ENCODE measurements at places on chromosomes 2 and 18.
A peak's percentile ranks its signal among the peaks of the same experiment; 100 is the strongest.

DNA sequence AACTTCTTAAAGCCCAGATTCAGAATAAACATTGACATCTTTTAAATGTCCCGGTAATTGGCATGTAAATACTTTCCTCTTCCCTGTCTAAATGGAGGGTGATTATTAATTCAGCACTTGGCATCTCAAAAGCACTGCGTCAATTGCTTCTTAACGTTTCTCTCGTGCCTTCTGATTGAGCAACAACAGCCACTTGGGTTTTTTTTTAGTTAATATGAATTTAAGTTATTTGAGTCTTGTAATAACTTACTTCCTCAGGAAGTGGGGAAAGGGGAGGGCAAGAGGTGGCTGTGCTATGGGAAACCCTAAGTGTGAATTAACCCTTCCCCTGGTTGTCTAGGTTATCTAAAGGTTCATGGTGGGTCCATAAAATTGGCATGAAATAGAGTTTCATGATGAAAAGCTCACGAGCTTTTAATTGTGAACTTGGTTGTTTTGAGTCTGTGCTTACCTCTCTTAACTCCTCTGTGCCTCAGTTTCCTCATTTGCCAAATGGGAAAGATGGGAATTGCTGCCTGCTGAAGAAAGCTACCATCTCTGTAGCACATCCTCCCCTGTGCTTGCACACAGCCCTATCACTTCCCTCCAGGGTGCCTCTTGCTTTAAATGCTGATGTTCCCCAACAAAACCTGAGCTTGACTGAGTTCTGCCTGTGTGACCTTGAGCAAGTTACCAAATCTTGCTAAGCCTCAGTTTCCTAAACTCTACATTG is 126.3 kb upstream of the BCL2L11 start:
- no peak for DNase-seq

DNA sequence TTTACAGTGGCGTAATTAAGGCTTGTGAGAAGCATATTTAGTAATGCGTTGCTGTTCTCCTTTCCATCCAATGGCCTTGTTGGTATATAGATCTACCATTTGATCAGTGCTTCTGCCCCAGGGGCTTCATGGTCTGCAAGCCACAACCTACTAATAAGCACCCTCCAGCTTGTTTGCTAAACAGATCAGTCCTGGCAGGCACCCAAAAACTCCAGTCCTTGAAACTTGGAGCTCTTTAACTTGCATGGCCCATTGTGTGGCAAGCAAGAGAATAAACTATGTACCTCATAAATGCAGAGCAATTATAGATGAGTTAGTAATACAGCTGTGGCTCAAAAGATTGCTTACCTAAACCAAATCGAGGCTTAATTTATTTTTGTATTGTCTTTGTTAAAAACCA is 158.5 kb downstream of the FTCDNL1 start:
- DNase-seq = no peak

DNA sequence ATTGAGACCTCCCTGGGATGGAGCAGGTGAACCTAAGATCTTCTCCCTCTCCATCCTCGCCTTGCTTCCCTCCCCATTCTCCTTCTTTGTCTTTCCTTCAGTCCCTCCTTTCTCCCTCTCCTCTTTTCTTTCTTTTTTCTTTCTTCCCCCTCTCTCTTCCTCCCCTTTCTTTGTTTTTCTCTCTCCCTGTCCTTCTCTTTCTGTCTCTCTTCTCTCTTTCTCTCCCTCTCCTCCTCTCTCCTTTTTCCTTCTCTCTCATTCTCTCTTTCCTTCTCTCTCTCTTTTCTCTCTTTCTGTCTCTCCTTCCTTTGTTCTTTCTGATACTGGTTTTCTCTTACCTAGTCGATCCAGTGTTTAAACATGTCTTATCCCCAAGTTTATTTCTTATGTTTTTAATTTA is 10.7 kb downstream of the MREG start:
- DNase-seq = no peak

DNA sequence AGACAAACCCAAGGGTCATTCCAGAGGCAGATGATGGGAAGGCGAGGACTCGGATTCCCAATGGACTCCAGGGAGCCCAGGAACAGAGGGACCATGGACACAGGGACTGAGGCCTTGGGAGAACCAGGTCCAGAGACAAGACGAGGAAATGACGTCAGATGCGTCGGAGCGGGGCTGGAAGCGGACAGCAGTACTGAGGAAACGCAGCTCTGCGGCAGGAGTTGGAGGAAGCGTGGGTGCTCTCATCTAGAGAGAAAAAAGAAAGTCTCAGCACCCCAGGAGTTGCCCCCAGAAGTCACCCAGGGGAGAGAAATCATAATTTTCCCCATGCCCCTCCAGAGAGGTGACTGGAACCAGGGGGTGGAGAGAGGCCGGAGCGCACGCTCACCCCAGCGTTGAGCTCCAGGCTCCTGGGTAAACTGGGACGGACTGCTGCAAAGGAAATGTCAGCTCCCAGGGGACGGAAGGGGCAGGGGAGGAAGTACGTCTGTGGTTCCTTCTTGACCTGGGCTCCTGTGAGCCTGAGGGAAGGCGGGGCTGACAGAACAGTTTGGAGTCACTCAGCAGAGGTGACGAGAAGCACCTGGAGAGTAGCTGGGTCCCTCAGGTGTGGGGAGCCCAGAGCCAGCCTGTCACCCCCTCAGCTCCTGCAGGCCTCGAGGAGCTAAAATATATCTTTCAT is 44.7 kb downstream of the CMPK2 start:
- no peak for DNase-seq

- DNase-seq = no peak
These were observed 47.6 kb upstream of the IL1R1 start for GRCh38 chr2:102094917-102095316.

DNA sequence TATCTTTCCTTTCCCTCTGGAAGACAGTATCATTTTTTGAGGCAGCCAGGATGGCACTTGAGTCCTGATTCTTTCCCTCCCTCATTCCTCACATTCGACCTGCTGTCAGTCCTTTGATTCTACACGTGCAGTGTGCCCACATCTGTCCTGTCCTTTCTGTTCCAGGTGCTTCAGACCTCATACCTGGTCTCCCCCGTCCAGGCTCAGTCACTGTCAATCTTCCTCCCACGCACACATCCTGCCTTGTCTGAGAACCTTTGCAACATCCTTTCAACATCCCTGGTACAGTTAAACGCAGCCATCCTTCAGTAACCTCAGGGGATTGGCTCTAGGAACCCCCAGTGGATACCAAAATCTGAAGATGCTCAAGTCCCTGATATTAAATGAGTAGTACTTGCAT is 10.1 kb downstream of the BCL2 start:
- no peak for DNase-seq

DNA sequence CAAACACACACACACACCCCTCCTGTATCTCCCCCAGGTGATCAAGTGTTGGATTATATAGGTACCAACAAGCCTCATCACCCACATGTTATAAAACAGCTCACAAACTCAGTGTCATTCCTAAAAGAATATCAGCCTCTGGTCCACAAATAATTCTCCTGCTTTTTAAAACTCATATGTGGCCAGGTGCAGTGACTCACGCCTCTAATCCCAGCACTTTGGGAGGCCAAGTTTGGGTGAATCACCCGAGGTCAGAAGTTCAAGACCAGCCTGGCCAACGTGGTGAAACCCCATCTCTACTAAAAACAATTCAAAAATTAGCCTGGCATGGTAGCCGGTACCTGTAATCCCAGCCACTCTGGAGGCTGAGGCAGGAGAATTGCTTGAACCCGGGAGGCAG is 87.8 kb downstream of the LRATD1 start:
- no peak for DNase-seq

GRCh38 chr2:128777196-128778035 is 458.7 kb upstream of the HS6ST1 start:
- DNase-seq = no peak

GRCh38 chr2:2657121-2657962 is 326.3 kb upstream of the MYT1L start:
- DNase-seq = no peak

- no peak for DNase-seq
These were observed 223.6 kb upstream of the AGAP1 start for GRCh38 chr2:235270291-235270690.

GRCh38 chr2:155653176-155653575 is 679.3 kb downstream of the NR4A2 start:
- no peak for DNase-seq

DNA sequence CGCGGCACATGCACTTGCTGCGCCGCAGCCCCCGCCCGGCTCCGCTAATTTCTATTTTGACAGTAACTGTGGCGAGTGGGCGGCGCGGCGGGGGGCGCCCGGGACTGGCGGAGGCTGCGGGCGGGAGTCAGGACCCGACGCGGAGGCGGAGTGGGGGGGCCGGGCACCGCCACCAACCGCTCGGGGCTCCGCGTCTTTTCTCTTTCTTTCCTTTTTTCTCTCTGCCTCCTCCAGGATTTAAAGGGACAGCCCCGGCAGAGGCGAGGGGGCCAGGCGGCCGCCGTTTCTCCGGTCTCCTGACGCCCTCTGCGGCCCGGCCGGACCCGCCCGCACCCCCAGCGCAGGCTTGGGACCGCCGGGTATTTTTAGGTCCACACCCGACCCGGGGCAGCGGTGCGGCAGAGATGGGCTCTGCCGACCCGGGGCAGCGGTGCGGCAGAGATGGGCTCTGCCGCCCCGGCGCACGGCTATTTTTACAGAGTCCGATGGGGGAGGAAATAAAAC is 460 bp upstream of the ZBTB7C start:
- peak; percentile 80 for DNase-seq

DNA sequence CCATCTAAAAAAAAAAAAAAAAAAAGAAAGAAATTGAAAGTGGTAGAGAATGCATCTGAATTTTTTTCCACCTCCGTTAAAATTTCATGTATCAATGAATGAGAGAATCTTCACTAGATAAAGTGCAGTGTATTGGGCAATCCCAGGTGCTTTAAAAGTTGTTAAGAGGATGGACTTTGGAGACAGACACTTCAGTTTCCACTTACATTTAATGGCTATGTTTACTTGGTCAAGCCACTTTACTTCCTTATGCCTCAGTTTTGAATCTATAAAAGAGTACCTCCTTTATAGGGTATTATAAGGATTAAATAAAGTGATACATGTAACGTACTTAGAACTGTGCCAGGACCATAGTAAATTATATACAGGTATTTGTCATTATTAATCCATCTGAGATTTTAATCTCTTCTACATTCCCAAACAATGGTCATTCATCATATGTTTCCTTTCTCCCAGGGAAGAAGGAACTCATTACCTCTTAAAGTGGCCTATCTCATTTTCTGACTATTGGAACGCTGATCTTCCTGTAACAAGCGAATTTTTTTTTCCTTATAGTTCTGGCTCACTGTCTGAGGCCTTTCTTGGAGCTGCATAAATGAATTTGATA is 29.1 kb upstream of the TANK start:
- DNase-seq = no peak

DNA sequence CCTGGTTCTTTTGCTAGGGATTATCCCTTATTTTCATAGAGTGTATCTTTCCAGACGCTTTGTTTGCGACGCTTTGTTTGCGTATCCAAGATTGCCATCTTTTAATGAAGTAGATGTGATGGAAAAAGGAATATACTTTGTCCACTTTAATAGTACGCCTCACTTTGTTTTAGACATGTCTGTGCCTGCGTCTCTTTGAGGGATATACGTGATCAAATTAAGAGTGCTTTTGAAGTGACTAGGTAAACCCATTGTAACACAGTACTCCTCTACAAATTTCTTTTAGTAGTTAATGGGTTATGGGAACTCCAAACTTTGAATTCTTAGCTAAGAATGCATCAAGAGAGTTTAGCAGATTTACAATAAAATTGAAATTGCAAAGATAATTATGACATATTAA is 27.9 kb downstream of the ACSL3 start:
- DNase-seq = no peak

DNA sequence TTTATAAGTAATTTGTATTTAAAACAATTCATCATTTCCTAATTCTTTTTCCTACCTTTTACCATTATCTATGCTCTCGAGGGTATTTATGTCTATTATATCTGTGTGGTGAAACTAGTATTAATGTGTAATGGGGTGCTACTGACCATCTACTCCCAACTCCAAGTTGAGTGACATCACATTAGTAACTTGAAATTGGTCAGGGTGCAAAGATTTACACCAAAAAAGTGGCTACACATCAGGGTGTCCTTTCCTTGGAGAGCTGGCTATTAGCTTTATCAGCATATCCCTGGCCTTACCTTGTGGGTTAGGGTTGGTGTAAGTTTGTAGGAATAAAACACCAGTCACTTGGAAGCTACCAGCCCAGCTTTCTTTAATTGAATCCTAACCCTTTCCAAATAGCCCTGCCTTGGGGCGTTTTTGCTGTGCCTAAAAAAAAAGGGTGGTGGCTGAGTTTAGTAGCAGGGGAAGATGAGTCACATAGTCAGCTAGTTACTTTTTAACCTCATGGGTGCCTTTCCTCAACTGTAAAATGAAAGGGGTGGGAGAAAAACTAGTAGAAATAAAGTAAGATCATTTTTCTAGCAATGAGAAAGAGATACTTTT is 14.0 kb downstream of the ANXA4 start:
- DNase-seq = no peak

GRCh38 chr2:172097557-172098131 is 5.1 kb downstream of the DLX2 start:
- DNase-seq = no peak

- DNase-seq = no peak
These were observed 43.4 kb upstream of the TNFRSF11A start for GRCh38 chr18:62281684-62282083.

GRCh38 chr18:55762424-55762823 is 174.4 kb upstream of the TCF4 start:
- DNase-seq = no peak

DNA sequence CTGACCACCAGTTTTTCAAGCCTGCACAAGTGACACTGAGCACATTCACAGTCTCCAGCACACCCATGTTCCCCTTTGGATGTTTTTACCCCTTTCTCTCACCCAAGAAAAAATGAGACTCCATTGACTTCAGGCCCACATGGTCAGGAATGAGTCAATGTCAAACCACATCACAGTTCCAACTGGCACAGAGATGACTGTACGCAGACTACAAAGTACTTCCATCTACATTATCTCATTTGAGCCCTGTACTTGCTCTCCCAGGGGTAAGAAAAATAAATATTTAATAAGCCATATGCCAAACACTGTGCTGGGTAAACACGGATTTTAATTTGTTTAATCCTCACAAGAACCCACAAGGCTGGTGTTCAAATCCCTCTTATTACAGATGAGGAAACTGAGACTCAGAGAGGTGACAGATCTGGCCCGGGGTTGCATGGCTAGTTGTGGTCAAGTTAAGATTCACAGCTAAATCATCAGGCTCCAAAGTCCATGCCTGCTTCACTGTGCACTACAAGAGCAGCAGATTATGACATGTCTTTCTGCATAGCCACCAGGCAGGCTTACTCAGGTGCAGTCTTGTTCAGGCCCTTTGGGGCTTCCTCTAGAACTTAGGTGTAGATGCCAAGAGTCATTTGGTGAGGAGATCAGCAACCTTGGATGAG is 106.1 kb downstream of the TXNL1 start:
- DNase-seq = no peak

- peak; percentile 87 for DNase-seq
These were observed 76.1 kb downstream of the MBP start for GRCh38 chr18:77056344-77057005.

DNA sequence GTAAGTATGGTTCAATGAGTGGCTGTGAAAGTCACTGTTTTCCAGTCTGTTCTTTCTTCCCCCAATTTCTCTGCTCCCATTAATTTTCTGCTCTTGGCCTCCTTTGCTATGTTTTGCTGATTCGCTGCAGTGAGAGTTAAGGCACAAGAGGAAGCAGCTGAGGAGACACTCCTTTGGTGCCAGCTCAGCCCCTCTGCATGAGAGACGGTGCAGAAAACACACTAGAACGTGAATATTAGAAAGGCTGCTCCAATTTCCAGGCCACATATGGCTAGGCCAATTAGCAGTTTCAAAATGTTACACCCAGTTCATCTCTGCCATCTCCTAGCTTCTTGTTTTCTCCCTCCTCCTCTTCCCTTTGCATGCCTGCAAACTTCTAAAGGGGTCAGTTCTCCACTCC is 38.9 kb downstream of the AKAIN1 start:
- no peak for DNase-seq

Measured in endodermal cell (in vitro differentiated cells).